ENCODE measurements at places on chromosomes 2 and 18. TPM values are rescaled to one million over a fixed set of nuclear protein-coding genes. Genes with fewer than 3 reads are reported as not detected.

The DOK1 gene
- 4.9 TPM for total RNA-seq

The SERPINB13 gene
- not detected for total RNA-seq

The TTN gene
- total RNA-seq = 3,257 TPM

The NFATC1 gene
- total RNA-seq = 19.0 TPM

The KANSL1L gene
- 19.4 TPM for total RNA-seq

The TMEM182 gene
- 212 TPM for total RNA-seq

The FBXO41 gene
- total RNA-seq = 1.7 TPM

The SNED1 gene
- 16.4 TPM for total RNA-seq

The G6PC2 gene
- total RNA-seq = not detected

The GPR39 gene
- 1.0 TPM for total RNA-seq

The AMER3 gene
- not detected for total RNA-seq

The TLX2 gene
- not detected for total RNA-seq

The CHRND gene
- total RNA-seq = 0.19 TPM

The ICOS gene
- total RNA-seq = not detected

The LINC00305 gene
- not detected for total RNA-seq

The LIMS4 gene
- 5.2 TPM for total RNA-seq

The CCDC74B gene
- 1.1 TPM for total RNA-seq

The KIAA2012 gene
- not detected for total RNA-seq

The ASB18 gene
- 1.9 TPM for total RNA-seq

The CNDP1 gene
- not detected for total RNA-seq

The ABCG8 gene
- not detected for total RNA-seq

The CCDC178 gene
- not detected for total RNA-seq

The GPR45 gene
- not detected for total RNA-seq

The BABAM2 gene
- 60.6 TPM for total RNA-seq

The VWA3B gene
- not detected for total RNA-seq

The TEX44 gene
- not detected for total RNA-seq
